ENCODE measurements at places on chromosomes 3 and 15.

- DNase-seq: no peak
Observed at GRCh38 chr15:39579487-39580116, 1.3 kb upstream of the THBS1 start.

DNA sequence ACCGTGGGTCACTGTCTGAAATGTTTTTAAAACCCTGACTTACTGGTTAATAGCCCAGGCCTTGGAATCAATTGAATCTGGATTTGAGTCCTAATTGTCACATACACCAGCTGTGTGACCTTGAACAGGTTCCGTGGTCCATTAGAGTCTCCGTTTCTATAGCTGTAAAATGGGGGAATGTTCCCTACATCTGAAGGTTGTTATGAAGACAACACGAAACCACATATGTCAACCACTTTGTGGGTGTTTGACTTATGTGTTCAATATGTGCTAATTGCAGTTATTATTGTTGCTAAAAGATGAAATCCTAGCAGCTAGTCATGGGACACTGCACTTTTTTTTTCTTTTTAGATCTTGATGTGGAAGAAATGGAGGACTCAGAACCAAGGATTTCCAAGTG is 35.3 kb downstream of the ZBTB38 start:
- DNase-seq: no peak

GRCh38 chr3:132161608-132162007 is 126.8 kb upstream of the CPNE4 start:
- DNase-seq: no peak

DNA sequence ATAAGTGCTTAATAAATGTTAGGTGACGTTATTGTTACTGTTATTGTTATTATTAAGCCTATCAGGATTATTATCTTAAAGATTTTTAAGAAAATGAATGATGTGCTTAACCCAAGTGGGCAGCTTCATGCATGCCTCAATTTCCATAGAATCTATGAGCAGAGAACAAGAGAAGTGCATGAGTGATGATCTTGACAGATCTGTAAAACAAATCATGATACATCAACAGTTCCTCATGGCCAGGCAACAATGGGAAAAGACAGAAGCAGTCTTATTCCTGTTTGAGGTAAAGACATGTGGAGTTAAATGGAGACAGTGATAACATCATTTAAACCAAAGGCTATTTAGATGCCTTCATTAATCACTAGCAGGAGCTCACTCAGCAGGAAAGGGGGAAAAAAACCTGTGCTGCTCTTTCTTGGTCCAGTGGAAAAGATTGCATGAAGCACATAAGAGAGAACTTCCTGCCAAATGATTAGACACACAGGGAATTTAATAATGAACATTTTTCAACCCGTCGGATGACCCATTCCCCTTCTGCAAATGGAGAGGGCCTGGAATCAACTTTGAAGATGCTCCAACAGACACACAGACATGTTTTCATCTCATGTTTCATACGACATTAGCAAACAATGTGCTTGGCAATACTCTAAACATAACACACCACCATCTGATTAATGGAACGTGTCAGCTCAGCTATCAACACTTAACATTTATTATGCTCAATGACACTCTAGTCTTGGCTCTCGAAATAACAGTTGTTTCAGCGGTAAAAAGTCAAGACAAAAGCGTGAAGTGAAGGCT is 212.2 kb upstream of the LRRN1 start:
- DNase-seq: no peak

DNA sequence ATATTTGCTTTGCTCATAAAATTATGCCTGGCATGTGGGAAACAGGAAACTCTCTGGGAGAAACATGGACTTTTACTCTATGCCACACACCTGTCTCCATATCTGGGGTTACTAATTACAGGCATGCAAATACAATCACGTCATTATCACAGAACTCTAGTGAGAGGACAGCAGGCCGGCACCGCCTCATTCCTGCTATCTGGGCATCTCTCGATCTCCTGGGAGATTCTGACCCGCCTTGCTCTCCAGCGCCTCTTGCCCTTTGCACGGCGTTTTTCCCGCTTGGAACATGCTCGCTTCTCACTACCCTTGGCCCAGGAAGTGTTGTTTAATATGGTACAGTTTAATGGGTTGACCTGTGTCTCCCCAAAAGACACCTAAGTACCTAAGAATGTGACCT is 45.4 kb upstream of the PARL start:
- no peak for DNase-seq

DNA sequence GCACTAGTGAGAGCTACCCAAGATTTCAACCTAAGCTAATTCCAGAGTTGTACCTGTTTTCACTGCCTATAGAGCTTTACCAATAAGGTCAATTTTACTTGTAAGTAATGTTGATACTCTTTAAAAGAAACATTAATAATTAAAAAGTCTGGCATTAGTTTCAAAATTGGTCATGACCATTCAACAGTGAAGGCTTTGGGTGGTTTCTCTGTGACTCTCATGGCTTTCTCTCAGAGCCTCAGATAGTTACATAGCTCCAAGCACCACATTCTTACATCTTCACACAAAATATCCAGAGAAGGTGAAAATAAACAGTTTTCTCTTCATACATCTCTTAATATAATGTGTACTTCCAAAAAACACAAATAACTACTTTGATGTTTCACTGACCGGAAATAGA is 61.5 kb upstream of the TCF12 start:
- DNase-seq: no peak

DNA sequence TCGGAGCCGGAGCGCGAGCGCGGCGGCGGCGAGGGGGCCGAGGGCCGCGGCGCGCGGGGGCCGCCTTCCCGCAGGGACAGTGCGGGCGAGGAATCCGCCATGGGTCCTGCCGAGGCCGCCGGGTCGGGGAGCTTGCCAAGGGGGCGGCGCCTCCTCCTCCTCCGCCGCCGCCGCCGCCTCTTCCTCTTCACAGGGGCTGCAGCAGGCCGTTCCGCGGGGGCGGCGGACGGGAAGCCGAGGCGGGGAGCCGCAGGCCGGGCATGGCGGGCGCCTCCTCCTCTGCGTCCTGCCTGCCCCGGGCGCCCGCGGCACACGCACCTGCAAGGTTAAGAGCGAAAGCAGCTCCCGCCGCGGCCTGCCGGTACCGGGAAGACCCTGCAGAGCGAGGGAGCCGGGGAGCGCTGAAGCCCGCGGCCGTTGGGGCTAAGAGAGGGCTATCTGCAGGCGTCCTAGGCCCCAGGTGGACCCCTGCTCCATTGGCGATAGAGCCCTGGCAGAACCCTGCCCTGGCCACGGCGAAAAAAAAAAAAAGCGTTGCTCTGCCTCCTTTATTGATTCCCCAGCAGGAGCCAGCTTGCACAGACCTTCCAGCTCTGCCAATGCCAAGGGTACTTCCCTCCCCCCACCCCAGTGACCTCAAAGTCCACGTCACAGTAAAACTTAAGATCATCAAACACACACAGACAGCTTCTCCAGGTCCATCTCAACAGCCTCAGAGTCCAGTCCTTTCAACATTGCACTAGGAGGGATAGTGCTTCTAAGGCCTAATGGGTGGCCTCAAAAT is at the start of gene LYSMD2:
Gene LYSMD2, minus strand, starts transcription at position 134 of the 784 bp plus-strand sequence. Its CDS starts 33 bp downstream, at position 101.
- DNase-seq: no peak

DNA sequence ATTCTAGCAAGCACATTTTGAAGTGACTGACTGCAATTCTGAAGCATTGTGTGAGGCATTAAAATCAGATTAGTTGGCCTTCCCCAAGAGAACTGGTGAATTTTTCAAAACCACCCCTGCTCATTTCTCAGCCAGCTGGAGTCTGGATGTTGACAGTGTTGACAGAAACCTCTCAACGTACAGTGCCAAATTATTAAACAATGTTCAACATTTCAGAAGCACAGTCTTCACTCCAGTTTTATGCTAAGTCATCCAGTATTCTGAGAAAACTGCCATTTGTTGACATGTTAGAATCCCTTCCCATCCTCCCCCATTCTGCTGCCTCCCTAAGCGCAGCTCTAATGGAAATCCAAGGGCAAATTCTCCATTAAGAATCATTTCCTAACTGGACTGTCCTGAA is 369.3 kb upstream of the TRIM42 start:
- no peak for DNase-seq

DNA sequence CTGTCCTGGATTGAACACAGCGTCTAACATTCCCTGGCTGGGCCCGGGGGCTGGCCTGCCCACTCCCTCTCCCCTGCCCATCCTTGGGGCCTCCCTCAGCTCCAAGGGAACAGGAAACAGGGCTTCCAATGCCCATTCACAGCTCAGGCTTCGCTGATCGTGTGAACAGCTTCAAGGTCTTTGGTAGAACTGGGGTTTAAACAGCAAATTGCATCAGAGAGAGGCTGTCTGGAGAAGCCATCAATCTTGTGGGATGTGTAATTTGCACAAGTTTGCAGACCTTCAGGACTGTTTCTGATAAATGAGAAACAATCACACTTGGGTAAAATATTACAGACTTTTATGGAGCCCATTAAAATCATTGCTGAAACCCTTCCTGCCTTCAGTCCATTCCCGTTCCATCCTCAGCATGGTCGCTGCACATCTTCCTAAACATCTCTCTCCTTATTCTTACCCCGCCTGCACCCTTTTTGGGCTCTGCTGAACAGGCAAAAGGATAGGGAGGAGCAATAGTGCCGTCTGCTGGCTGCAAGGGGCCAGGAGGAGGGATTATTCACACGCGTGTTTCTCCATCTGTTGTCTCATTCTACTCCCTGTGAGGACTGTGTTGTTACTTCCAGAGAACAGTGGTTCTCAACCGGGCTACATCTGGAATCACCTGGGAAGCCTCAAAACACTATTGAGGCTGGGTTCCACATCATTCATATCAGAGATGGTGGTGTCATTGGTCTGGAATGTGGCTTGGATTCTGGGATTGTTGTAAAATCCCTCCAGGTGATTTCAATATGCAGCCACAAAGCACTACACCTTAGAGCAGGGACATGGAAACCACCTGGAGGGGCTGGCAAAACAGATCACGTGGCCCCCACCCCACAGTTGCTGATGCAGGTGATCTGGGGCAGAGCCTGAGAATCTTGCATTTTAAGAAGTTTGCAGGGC is 116.3 kb downstream of the CLSTN2 start:
- no peak for DNase-seq

DNA sequence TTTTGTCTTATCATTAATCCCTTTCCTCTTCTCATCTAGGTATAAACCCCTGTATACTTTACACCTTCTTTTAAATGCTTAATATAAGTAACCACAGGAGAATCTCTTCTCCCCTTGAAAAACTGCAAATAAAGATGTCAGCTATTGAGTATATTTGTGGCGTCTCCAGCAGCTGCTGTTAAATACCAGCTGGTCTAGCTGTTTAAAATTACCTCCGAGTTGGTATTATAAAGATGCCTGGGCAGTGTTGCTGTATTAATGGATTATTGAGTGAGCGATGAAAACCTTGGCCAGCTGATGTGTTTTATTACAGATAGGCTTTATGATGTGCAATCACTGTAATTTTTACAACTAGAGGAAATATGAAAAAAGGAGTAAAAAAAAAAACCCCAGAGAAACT is 388.1 kb downstream of the TBC1D5 start:
- no peak for DNase-seq

Measured in NCI-H2081 treated with DMSO at 0.1 percent for 48 hours (cell line).